Activated T-helper 1 cell treated with Interleukin-2 at 50 U/mL for 16 hours (primary cell): ENCODE measurements at places on chromosomes 7 and 10.

GRCh38 chr10:75404815-75405597 is 3.4 kb upstream of the ZNF503 start:
- DNase-seq, result no peak

GRCh38 chr10:70052462-70053217 is at the start of gene MACROH2A2:
MACROH2A2 (plus strand) TSS chr10:70052846; CDS start chr10:70075659, 22,813 bp downstream.
- DNase-seq, result no peak

DNA sequence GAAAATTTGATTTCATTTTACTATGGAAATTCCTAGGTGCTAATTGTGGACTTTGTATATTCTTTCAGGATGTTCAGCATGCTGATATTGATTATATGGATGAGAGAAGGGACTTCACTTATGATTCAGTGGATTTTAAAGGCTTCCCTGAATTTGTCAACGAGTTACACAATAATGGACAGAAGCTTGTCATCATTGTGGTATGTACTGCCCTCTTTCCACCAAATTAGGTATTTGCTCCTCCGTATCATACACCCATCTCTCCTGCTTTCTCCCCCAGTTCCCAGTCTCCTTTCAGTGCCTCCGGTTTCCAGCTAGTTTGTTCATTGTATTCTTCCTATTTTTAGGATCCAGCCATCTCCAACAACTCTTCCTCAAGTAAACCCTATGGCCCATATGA is 34.6 kb downstream of the MGAM start:
- no peak for DNase-seq

DNA sequence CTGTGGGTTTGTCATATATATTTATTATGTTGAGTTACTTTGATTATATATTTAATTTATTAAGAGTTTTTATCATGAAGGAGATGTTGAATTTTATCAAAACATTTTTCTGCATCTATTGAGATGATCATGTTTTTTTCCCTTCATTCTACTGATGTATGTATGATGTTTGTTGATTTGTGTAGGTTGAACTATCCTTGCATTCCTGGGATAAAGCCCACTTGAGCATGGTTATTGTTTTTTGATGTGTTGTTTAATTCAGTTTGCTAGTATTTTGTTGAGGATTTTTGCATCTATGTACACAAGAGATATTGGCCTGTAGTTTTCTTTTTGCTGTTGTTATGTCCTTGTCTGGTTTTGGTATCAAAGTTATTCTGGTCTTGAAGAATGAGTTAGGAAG is 31.1 kb downstream of the SCART1 start:
- no peak for DNase-seq

DNA sequence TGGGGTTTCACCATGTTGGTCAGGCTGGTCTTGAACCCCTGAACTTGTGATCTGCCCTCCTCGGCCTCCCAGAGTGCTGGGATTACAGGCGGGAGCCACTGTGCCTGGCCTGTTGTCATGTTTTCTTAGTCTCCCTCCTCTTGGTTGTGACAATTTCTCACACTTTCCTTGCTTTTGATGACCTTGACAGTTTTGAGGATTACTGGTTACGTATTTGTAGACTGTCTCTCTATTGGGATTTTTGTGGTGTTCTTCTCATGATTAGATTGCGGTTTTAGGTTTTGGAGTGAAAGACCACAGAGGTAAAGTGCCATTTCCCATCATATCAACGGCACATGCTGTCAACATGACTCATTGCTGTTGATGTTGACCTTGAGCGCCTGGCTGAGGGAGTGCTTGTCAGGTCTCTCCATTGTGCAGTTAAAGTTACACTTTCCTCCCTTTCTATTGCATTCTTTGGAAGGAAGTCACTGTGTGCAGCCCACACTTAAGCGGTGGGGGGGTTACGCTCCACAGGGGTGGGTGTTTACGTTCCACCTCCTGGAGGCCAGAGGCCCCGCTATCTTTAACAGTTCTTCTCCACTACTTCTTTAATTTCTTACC is 10.8 kb downstream of the NEURL1 start:
- DNase-seq, result no peak
